ENCODE measurements at places on chromosomes 1 and 21.

GRCh38 chr21:25952306-25952705 is 217.5 kb downstream of the GABPA start:
- no peak for DNase-seq

GRCh38 chr1:156511644-156512043 is 11.1 kb upstream of the MEF2D start:
- no peak for DNase-seq

- DNase-seq = peak; percentile 49
These were observed 12.1 kb downstream of the IL24 start for GRCh38 chr1:206909161-206909882.

- no peak for DNase-seq
These were observed 479.9 kb upstream of the ZP4 start for GRCh38 chr1:238370599-238370998.

DNA sequence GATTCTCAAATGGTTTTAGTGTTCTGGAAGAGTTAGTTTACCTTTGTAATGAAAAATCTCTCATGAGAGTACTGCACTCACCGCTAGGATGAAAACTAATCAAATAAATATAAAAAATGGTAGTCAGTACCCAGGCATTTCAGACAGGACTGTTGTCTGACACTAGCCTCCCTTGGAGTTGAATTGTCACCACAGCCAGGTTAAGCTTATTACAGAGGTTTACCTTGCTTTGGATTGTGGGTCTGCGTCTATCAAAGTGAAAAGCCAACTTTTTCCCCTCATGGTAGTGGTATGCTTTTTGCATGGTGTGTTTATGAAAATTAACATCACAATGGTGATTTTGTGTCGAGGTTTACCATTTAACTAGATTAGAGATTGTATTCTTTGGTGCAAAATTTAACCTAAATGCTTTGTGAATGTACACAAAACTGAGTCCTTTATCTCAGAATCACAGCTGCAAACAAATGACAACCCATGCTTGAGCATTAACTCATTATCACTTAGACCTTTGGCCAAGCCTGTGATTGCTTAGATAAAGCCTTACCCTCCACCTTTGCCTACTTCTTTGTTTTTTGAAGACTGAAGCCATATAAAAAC is 20.1 kb downstream of the RAP1A start:
- DNase-seq = no peak

GRCh38 chr1:31372051-31372450 is 825 bp downstream of the FABP3 start:
- no peak for DNase-seq

- DNase-seq = no peak
These were observed 6.8 kb upstream of the VAMP4 start for GRCh38 chr1:171748651-171749050.

DNA sequence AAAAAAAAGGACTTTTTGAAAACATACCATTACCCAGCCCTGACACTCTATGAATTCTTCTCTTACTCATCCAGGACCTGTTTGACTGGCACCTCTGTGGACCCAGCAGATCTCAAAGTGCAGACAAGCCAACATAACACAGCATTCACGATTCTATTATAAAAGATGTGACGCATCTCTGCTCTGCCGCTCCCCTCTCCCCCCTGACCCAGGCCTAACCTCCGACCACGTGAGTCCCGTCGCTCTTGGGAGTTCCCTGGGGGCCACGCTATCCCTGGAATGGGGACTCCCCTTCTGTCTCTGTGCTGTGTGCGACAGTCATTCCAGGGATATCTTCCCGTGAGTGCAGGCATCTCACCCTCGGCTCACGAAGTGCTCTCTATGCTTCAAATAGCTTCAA is 21.1 kb downstream of the LRRC38 start:
- DNase-seq = no peak

DNA sequence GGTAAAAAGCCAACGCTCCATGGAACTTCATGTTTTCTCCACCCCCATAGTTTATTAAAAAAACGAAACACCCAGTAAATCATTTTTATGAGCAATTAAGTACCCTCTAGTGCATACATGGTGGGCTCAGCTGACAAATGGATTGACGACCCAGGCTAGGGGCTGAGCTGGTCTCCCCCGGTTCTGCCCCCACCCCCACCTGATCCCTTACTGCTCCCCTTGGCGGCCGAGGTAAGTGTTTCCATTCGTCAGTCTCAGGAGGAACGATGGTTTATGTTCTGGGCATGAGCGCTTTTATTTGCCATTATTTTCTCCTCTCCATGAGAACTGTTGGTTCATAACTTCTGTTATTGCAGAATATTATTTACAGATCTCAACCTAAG is 233.9 kb upstream of the C1orf174 start:
- DNase-seq = no peak

DNA sequence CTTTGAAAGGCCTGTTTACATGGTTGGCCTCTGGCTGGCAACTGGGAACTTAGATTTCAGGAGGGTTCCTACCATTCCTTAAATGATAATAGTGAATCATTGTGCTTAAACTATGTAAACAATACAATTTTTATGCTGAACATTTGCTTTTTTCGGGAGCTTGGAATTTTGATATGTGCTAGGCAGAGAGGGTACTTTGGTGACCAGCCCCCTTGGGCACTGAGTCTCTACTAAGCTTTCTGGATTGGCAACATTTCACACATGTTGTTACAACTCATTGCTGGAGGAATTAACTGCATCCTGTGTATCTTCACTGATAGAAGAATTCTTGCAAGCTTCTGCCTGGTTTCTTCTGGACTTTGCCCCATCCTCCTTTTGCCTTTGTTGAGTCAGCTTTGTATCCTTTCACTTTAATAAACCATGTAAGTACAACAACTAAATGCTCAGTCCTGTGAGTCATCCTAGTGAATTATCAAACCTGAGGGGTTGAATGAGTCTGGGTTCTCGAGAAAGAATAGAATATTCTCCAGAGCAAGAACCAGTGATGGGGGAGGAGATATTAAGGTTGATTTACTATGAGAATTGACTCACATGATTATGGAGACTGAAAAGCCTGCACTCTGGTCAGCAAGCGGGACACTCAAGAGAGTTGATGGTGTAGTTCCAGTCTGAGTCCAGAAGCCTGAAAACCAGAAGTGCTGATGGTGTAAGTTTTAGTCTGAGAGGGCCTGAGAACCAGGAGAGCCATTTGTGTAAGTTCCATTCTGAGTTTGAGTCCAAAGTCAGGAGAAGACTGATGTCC is 3.1 kb upstream of the SLC16A4 start:
- DNase-seq = no peak
